Astrocyte of the cerebellum (primary cell): ENCODE measurements at places on chromosomes 7 and 10.

DNA sequence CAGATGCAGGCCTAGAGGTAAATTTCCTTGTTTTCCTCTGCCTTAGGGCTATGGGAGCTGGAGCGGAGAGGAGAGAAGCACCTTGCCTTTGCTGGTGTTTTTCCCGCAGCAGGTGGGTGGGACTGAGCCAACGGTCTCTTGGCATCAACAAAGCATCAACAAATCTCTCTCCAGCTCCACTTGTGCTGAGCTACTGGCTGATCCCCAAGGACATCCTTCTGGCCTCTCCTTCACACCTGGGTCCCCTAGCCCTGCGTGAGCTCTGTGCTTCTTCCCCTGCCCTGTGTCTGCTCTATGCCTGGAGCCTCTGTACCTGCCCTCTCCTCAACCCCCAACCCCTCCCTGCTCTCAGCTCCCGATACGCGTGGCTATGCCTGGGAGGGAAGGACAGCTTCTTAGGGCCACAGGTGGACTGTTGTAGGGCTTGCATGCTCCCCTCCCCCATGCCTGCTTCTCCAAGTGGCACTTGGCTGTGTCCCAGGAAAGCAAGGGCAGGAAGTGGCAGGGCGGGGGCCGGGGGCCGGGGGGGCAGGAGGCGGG lies 3.2 kb upstream of the CLDN4 start:
- no peak for DNase-seq

DNA sequence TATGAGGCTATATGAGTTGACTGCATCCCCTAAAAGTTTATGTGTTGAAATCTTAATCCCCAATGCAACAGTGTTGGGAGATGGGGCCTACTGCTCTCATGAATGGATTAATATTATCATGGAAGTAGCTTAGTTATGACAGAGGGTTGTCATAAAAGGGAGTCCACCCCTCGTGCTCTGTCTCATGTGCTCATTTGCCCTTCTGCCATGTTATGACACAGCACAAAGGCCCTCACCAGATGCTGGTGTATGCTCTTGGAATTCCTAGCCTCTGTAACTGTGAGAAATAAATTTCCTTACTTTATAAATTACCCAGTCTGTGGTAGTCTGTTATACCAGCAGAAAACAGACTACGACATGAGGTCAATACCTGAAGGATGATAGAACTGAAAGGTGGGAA lies 17.6 kb upstream of the PANK1 start:
- DNase-seq = no peak

- no peak for DNase-seq
These were observed 29.2 kb downstream of the DLD start for GRCh38 chr7:107920048-107920772.

DNA sequence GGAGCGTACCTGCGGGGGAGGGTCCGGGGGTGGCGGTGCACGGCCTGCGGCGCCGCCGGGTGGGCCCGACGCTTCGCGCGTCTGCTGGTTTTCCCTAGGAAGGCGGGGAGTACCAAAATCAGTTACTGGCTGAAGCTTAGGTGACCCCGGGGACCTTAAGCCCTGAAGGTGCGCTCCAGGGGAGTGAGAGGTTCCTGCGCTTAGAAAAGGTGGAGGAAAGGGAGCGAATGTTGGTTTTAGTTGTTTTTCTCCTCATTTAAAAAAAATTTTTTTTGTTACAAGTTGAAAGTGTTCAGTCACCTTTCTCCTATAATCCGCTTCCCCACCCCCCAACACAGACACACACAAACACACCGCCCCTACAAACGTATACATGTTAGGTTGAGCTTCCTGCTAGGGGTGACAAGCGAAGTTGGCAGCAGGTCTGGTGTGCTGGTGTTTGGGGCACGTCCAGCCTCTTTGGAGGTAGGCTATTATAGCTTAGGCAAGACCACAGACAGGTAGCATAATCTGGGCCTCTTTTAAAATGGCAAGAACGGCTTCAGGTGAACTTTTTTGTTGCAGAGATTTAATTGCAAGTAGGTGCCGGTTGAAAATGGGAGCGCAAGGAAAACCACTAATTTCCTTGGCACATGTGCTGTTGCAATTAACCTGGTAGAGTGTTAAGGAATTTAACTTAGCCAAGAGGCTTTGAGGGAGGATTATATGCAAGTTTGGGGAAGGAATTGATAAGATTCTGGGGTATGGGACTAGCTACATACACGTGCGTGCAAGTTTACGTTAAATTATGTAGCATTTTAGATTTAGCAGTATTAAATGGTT lies 945 bp downstream of the ADD3 start:
- no peak for DNase-seq

- no peak for DNase-seq
These were observed 518.3 kb downstream of the PLXDC2 start for GRCh38 chr10:20334559-20334958.

DNA sequence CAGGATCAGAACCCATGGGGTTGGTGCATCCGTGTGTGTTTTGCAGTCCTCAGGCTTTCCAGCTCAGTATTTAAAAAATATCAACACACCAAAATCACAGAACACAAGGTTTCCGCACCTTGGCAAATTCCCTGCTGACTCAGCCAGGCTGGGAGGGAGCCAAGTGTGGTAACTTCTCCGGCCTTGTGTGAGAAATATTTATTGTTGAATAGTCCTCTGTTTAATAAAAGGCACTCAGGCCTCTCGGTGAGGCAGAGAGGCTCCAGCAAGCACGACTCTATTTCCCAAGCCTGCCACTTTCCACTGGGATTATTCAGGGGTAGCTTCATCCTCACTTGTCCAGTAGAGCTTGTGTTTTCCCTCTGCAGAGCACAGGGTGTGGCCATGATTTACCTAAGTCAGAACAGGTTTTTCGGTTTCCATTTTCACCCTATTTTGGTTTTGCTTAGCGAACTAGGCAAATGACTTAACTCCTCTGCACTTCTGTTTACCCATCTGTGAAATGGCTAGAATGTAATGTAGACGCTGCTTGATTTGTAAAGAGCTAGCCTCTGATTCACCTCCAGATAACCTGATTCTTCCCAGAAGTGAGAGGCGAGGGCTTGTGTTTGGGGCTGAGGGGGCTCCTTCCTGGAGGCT lies 13.0 kb upstream of the CHST15 start:
- peak; percentile 92 for DNase-seq

DNA sequence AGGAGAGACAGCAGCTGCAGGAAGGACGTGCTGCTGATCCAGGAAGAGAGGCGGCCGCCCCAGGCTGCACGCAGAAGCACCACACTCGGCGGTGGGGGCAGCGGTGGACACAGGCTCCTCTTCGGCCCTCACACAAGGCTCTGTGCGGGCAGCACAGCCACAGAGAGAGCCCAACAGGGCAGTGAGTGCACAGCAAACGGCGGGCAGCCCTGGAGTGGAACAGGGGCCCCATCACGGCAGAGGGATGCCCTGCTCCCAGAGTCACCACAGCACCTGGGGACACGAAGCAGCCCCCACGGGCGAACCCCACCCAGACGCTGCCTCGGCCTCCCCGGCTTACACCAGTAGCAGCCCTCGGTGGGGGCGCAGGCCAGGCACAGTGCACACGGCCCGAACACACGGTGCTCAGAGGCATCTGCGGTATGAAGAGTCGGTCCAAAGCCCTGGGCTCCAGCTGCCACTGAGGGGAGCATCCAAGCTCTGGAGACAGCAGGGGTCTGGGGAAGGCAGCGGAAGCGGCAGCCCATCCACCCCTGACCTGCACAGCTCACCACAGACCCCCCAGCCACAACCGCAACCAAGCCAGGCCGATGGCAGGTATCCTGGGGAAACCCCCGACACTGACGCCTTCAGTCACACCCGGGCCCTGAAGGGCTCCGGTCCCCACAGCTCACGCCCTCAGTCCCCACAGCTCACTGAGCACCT lies 16.8 kb downstream of the NUDT1 start:
- no peak for DNase-seq

- DNase-seq = no peak
These were observed 17.0 kb upstream of the TTYH3 start for GRCh38 chr7:2614631-2615330.

DNA sequence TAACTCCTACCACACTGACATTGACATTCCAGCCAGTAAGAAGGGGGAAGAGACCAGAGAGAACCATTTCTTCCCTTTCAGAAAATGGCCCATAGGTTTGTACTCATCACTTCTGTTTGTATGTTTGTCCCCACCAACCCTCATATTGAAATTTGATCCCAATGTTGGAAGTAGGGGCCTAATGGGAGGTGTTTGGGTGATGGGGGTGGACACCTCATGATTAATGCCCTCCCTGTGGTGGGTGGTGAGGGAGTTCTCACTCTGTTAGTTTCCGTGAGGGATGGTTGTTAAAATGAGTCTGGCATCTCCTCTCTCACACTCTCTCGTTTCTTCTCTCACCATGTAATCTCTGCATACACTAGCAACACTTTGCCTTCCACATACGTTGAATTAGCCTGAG lies 21.4 kb downstream of the CADPS2 start:
- no peak for DNase-seq

DNA sequence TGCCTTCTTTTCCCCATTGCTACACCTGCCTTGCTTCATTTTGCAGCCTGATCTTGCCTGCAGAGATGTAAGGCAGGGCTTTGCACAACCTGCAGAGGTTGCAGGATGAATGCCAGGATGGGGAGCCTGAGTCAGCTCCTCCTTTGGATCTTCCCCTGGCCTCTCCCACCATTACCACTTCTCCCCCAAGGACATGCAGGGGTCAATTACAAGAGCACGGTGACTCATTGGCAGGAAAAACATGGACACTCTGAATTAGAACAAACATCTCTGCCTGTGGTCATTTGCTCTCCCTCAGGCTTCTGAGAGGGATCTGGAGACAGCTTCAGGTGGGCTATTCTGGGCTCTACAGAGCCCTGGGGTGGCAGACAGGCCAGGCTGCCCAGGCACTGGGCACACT lies 89.2 kb downstream of the HERPUD2 start:
- DNase-seq = peak; percentile 52

GRCh38 chr10:43885842-43886241 lies 237.2 kb upstream of the ZNF32 start:
- DNase-seq = no peak

DNA sequence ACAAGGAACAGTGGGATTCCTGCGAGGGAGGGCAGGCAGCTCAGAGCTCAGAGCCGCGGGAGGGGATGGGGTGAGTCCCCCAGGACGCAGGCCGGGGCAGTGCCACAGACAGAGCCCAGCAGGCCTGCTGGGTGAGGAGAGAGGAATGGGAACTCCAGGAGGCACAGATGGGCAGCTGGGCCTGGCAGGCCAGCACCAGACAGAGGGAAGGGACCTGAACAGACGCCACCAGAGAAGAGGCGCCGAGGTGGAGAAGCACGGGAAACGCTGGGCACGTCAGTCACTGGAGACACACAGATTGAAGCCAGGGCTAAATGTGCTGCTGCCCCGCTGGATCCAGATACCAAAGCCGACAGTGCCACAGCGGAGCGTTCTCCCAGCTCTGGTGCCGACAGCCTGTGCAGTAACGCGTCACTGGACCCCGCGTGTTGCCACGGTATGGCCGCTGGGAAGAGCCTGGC lies 225.8 kb downstream of the MAD1L1 start:
- DNase-seq = no peak

DNA sequence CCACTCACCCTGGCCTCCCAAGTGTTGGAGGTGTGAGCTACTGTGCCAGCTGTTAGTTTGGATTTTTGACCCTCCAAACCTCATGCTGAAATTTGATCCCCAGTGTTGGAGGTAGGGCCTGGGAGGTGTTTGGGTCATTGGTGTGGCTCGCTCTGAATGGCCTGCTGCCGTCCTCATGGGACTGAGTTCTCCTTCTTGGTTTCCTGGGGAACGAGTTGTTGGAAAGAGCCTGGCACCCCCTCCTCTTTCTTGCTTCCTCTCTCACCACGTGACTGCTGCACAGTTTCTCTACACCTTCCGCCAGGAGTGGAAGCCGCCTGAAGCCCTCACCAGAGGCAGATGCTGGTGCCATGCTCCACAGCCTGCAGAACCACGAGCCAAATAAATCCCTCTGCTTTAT lies 253.5 kb downstream of the PHTF2 start:
- DNase-seq = no peak

GRCh38 chr7:80825499-80825898 lies 93.4 kb downstream of the SEMA3C start:
- DNase-seq = no peak

DNA sequence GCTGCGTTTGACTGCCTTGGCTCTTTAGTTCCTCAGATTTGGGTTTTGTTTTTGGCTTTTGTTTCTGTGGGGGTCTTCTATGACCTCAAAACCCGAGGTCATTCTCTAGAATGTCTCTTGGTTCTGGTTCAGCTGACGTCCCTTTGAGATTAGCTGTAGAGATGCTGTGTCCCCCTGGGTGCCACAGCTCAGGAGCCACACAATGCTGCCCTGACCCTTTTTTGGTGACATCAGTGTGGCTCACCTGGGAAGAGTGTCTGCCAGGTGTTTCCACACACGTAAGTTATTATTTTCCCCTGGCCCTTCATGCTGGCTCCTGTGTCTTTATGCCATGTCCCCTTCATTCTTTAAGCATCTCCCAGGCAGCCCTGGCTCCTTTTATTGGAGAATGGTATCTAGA lies 89.8 kb upstream of the DDC start:
- DNase-seq = no peak

DNA sequence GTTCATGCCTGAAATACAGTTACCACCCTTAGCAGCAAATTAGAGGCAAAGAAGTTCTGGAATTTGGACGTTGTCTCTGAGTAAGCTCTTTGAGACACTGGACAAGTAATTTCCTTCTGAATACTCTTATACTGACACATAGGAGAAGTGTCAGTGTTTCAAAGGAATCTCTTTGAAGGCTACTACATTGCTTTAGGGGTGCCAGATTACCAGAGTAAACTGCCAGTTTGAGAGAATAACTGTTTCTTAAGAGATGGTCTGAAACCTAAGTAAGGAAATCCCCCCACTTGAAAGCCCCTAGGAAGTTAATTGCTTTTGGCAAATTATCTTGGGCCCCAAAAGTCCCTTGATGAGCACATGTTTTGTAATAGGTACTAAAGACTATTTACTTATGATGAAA lies 3.4 kb downstream of the FAS start:
- no peak for DNase-seq

GRCh38 chr10:60480865-60481563 lies 91.3 kb upstream of the ANK3 start:
- peak; percentile 71 for DNase-seq

GRCh38 chr7:105830405-105831301 lies 45.7 kb downstream of the ATXN7L1 start:
- DNase-seq = peak; percentile 94

GRCh38 chr10:86693721-86694369 lies 25.5 kb downstream of the LDB3 start:
- DNase-seq = peak; percentile 47

- no peak for DNase-seq
These were observed 674 bp upstream of the OSBPL3 start for GRCh38 chr7:24980534-24981170.

- DNase-seq = no peak
These were observed 3.0 kb upstream of the CXCL12 start for GRCh38 chr10:44387853-44388251.

- no peak for DNase-seq
These were observed 9.9 kb upstream of the SRRM3 start for GRCh38 chr7:76191783-76192240.

GRCh38 chr7:107530751-107531150 lies 33.0 kb downstream of the COG5 start:
- no peak for DNase-seq
